ENCODE measurements at places on chromosomes 3 and 15. TPM values are rescaled to one million over a fixed set of nuclear protein-coding genes. Genes with fewer than 3 reads are reported as not detected.

The P4HTM gene
- 73.9 TPM for total RNA-seq

The RPL32 gene
- 1,239 TPM for total RNA-seq

The COL6A5 gene
- not detected for total RNA-seq

The DOCK3 gene
- total RNA-seq = 0.02 TPM

The TBC1D5 gene
- 31.2 TPM for total RNA-seq

The GP5 gene
- 0.11 TPM for total RNA-seq

The C3orf22 gene
- total RNA-seq = not detected

The SAMMSON gene
- not detected for total RNA-seq

The CNTN6 gene
- not detected for total RNA-seq

The P2RY13 gene
- total RNA-seq = 0.80 TPM

The TMCO5A gene
- not detected for total RNA-seq

The ALDH1L1 gene
- total RNA-seq = 25.6 TPM

The CPN2 gene
- not detected for total RNA-seq

The ANKUB1 gene
- not detected for total RNA-seq

The LSMEM2 gene
- not detected for total RNA-seq

The TRH gene
- total RNA-seq = not detected

The NPAP1 gene
- total RNA-seq = not detected

The SEMA6D gene
- 34.7 TPM for total RNA-seq

The TMEM45A gene
- total RNA-seq = 2.9 TPM

The FAM174B gene
- total RNA-seq = 25.2 TPM

The STARD5 gene
- 34.7 TPM for total RNA-seq

The MED12L gene
- 1.3 TPM for total RNA-seq

The TM6SF1 gene
- 1.5 TPM for total RNA-seq

The KLHL40 gene
- not detected for total RNA-seq

The IQGAP1 gene
- total RNA-seq = 243 TPM

The ADAMTS7 gene
- total RNA-seq = 1.8 TPM

The KCNH8 gene
- 0.77 TPM for total RNA-seq

The ADAMTSL3 gene
- total RNA-seq = 0.72 TPM

The GABRR3 gene
- total RNA-seq = not detected

The GOLGA6A gene
- total RNA-seq = not detected

The SPINT1 gene
- total RNA-seq = 330 TPM

The IQCH gene
- 0.93 TPM for total RNA-seq

The GPR176 gene
- total RNA-seq = 2.2 TPM

The BCHE gene
- 5.4 TPM for total RNA-seq

The IL17RE gene
- 71.4 TPM for total RNA-seq

The CALML4 gene
- 126 TPM for total RNA-seq

The FBXL2 gene
- total RNA-seq = 0.69 TPM

The GOLGA8N gene
- total RNA-seq = 4.2 TPM

The CEMIP gene
- total RNA-seq = 2.9 TPM

The GOLGA6C gene
- total RNA-seq = not detected

The SLC27A2 gene
- total RNA-seq = 55.7 TPM

The GOLGA8J gene
- total RNA-seq = not detected

The PIK3CB gene
- total RNA-seq = 51.5 TPM

The ECE2 gene
- 0.37 TPM for total RNA-seq

The MAP1A gene
- total RNA-seq = 1.9 TPM

The ANKRD34C gene
- not detected for total RNA-seq
